ENCODE measurements at places on chromosomes 12 and 14. TPM values are rescaled to one million over a fixed set of nuclear protein-coding genes. Genes with fewer than 3 reads are reported as not detected.
A peak's percentile ranks its signal among the peaks of the same experiment; 100 is the strongest.

GRCh38 chr14:74575507-74575906 lies 36.5 kb downstream of the LTBP2 start:
- DNase-seq: no peak

DNA sequence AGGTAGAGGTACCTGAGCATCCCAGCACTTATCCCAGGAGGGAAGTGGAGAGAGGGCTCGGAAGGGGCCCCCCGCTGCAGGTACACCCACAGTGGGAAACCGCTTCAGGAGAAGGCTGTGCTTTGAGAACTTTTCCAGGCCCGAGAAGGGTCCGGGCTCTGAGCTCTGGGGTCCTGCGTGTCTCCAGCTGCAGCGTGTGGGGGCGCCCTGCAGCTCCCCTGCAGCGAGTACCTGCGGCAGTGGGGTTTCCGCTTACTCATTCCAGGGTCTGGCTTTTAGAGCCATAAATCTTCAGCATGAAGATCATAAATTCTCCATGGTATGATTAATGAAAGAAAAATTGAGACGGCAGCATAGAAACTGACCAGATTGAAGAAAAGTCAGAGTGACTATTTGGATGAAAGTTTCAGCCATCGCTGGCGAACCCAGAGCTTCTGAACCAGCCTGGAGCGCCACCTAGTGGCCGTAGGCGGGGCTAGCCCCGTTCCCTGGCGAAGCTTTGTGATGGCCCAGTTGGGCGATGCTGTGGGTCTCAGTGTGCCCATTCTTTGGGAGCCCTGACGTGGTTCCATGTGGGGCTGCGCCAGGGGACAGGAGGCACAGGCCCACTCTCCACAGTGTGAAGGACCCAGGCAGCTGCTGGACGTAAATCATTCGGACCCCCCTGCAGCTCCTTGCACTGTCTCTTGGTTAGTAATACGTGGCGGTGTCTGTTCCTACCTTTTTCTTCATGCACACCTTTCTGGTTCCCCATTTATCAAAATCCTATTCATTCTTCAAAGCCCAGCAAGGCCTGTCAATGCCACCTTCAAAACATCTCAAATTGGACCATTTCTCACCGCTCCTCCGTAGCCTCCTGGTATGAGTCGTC lies 198.2 kb downstream of the TSPAN9 start:
- DNase-seq: peak; percentile 99

DNA sequence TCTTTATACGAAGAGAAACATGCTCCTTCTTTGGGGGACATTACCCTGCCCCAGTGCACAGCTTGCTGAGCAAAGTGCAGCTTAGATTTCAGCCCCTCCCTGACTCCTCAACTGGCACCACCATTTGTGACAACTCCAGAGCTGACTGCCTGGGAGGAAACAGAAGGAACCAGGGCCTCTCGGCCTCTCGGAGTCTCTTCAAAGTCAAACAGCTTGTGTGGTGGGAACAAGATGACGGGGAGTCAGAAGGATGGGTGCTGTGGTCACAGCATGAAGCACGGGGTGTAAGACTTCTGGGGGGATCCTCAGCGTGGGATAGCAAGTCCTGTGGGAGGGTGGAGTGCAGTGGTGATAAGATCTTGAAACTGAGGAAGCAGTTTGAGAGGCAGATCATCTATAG lies 123.5 kb upstream of the BCL2L14 start:
- DNase-seq: no peak

DNA sequence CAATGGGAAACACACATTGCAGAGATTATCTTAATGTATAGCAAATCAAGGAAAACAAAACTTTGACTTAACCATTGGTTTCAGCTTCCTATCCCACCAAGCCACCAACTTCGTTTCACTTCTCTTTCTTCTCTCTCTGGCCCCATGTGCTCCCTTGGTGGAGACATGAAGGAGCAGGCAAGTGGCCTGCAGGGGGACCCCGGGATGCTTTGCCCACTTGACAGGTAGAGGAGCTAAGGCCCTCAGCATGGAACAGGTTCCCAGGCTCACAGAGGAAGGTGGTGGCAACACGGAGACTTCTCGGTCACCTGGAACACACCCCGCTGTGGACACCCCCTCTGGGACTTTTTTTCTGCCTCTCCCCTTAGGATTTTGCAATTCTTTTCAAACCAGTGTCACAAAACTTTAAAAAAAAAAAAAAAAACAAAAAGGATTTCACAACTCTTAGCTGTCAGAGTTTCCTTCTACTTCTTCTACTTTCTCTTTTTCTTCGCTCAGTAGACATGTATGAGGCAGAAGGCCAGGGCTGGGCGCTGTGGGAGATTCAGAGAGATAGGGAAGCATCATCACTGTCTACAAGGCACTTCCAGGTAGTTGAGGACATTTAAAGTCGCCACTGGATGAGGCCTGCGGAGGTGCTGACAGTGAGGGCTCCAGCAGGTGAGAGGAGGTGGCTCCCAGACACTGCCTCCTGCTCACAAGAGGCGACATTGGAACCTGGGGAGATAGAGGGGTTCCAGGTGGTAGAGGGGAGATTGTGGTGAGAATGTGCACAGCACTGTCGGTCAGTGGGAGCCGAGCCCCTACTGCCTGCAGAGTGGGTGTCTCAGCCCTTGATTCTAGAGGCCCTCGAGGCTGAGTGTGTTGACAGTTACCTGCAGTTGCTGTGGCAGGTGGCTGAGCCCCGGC lies 119.6 kb downstream of the GCH1 start:
- no peak for DNase-seq

GRCh38 chr12:48788854-48789775 lies at the start of gene ADCY6:
Gene ADCY6, minus strand, starts transcription at chr12:48789089. Its CDS starts 5,655 bp downstream, at chr12:48783434.
- peak; percentile 98 for DNase-seq

DNA sequence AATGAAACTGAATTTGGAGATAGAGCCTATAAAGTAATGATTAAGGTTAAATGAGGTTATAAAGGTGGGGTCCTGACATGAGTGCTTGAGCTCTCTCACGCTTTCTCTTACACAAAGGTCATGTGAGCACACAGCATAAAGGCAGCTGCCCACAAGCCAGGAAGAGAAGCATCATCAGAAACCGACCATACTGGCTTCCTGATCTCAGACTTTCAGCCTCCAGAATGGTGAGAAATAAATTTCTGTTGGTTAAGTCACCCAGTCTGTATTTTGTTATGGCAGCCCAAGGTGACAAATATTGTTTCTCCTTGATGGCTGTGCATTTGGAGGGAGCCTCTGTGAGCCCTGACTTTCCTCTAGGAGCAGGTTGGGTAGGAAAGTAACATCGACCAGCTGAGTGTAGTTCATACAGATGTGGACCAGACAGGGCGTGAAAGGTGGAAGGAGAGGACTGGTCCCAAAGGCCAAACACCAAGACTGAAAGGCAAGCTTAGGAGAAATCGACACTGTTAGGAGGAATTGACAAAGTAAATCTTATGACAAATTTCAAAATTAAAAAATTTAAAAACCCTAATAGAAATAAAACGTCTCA lies 97.6 kb upstream of the SLC38A2 start:
- no peak for DNase-seq

RTN1 gene
- total RNA-seq: under 0.01 TPM

DNA sequence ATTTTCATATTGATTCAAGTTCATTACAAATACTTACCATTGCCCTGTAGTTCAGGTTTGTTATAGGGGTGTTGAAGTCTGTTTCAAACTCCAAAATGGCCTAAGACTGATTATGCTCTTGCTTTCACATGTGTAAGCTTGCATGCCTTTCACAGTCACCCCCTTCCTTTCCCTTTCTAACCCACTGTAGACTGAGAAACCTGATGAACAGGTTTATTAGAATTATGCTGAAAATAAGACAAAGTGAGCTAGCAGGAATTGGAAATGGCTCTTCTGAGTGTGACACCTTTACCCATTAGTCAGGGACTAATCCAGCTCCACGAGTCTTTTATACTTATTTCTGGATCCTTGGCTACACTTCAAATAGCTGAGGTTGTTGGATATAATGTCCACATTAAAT lies 38.9 kb downstream of the FBXO33 start:
- DNase-seq: no peak

- peak; percentile 100 for DNase-seq
Measured at GRCh38 chr14:105020815-105021655, at the start of gene CDCA4. Gene CDCA4, minus strand, starts transcription at chr14:105021083. Its CDS starts 9,154 bp downstream, at chr14:105011929.

- DNase-seq: peak; percentile 97
Measured at GRCh38 chr14:102235275-102235897, 69.6 kb downstream of the MOK start.

DNA sequence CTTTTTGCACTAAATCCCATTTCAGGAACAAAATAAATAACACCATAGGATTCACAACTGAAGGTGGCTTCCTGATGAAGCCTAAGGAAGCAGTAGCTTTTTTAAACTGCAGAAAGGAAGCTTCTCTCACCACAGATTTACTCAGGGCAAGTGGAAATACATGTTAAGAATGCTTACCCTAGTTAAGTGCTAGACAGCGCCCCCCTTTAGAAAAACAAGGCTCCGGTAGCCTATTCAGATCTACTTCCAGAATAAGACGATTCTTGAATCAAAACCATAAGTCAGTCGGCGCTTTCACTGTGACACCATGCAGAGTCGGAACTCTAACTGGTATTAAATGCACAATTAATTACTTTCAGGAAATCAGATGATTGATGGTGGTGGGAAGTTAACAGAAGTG lies 41.9 kb downstream of the E2F7 start:
- DNase-seq: no peak

- peak; percentile 87 for DNase-seq
Measured at GRCh38 chr12:50112456-50113218, 601 bp downstream of the COX14 start.

DYRK2 gene
- total RNA-seq: 43.4 TPM

PRB2 gene
- not detected for total RNA-seq

DNA sequence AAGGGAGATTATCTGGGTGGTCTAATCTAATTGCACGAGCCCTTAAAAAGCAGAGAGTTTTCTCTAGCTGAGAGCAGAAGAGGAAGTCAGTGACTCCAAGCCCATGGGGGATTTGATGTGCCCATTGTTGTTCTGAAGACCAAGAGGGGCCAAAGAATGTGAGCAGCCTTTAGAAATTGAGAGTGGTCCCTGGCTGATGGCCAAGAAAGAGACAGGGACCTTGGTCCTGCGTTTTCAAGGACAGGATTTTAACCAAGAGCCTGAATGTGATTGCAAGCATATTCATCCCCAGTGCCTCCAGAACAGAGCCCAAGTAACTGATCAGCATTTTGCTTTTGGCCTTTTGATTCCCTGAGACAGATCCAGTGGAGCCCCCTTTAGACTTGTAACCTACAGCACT lies 1353.9 kb downstream of the AACS start:
- no peak for DNase-seq

GRCh38 chr12:45644541-45644940 lies 85.0 kb upstream of the ARID2 start:
- DNase-seq: no peak

RNF31 gene
- 43.9 TPM for total RNA-seq

APOLD1 gene
- 3.3 TPM for total RNA-seq

DNAI7 gene
- total RNA-seq: 0.29 TPM

KRT6C gene
- not detected for total RNA-seq

- no peak for DNase-seq
Measured at GRCh38 chr14:61438497-61438859, 117.1 kb downstream of the PRKCH start.

DNA sequence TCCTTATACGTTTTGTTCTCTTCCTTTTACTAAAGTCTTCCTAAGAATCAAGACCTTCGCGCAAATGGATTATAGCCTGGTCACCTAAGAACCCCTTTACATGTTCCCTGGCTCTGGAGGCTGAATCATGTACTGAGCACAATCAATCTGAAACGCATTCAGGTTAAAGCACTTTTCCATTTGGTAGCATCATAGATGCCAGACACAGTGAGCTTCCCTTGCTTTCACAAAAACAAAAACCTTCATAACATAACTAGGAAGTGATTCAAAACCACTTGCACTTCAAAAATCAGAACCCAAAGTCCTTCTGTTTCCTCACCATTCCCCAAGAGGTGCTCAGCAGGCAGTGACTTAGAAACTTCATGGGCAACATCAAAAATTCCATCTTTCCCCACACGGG lies 105.4 kb downstream of the CRACR2A start:
- DNase-seq: no peak

GRCh38 chr12:13676880-13677279 lies 304.5 kb downstream of the GRIN2B start:
- no peak for DNase-seq

GRCh38 chr12:114668151-114668885 lies 15.7 kb downstream of the TBX3 start:
- DNase-seq: peak; percentile 99

DNA sequence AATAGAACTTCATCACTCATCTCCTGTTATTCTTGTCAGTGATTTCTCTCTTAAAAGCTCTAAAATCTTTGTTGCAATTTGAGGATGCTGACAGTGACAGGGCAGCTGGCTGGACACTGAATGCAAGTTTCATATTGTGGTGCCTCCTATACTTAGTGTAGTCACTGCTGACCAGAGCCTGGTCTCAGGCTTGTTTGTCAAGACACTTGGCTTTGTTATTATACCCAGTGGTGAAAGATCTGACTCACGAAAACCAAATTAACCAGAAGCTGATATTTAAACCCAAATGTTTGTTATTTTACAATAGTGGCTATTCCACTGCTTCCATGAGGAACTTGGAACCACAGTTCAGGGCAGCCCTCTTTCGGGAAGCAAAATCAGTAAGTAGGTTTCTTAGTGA lies 42.8 kb downstream of the RPGRIP1 start:
- no peak for DNase-seq

CAPZA3 gene
- total RNA-seq: not detected

GRCh38 chr12:95218150-95219133 lies 835 bp downstream of the VEZT start:
- DNase-seq: peak; percentile 86

BLOC1S1 gene
- total RNA-seq: 46.0 TPM

DNA sequence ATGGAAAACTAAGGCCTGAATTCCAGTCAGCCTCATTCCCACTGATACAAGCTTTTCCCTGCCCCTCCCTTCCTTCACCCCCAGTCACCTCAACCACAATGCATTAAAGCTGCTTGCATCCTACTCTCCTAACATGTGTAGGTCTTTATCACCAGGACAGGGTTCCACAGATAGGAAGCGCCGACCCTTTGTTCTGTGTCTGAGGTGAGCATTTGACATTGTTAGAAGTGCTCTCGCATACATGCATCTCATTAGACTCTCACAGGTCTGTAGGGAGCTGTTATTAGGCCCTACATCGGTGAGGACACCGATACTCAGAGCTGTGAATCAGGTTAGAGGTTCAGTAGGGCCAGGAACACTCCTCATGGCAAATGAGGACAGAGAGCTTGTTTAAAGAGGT lies 13.2 kb upstream of the EDDM3A start:
- no peak for DNase-seq

NANOG gene
- total RNA-seq: under 0.01 TPM

USP44 gene
- under 0.01 TPM for total RNA-seq

- DNase-seq: peak; percentile 43
Measured at GRCh38 chr14:76948213-76948947, 80.1 kb downstream of the IRF2BPL start.

DNA sequence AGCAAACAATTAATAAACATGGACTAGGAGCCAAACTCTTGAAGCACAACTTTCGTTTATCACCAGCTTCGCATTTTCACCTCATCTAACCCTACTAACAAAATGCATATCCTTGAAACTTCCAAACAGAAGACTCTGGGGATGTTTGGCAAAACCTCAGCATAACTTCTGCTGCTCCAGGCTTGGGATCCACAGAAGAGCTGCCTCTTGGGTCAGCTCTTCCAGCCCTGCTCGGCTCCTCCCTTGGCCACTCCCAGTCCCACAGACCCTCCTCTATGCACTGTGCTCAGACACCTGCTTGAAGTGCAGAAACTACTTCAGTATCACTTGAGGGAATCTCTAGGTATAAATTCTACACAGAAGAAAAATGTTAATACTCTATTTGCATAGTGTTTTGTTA lies 110.0 kb upstream of the AMIGO2 start:
- DNase-seq: no peak

Data from osteoblast (primary cell).